ENCODE measurements at places on chromosomes 2 and 18. TPM values are rescaled to one million over a fixed set of nuclear protein-coding genes. Genes with fewer than 3 reads are reported as not detected.

The UPP2 gene
- total RNA-seq, result not detected

The RTP5 gene
- not detected for total RNA-seq

The STARD7 gene
- 179 TPM for total RNA-seq

The CSRNP3 gene
- 14.7 TPM for total RNA-seq

The SERPINB13 gene
- not detected for total RNA-seq

The MGAT5 gene
- 21.2 TPM for total RNA-seq

The PAX3 gene
- 4.6 TPM for total RNA-seq

The DPYSL5 gene
- 93.5 TPM for total RNA-seq

The SETBP1 gene
- total RNA-seq, result 12.0 TPM

All from neural progenitor cell (in vitro differentiated cells).